ENCODE measurements at places on chromosomes 6 and 20.

- no peaks in the 10 kb centered on the region for H3K36me3 ChIP-seq
- H3K27ac ChIP-seq, result no peak overlapping the region
- H3K27me3 ChIP-seq, result peaks cover 32% of the 10 kb centered on the region
- peaks cover 22% of the 10 kb centered on the region for H3K4me1 ChIP-seq
These were observed 5.2 kb downstream of the TTLL9 start for GRCh38 chr20:31875671-31876070.

GRCh38 chr20:6654513-6655252 is 112.8 kb upstream of the BMP2 start:
- no peak overlapping the region for H3K27ac ChIP-seq
- no peak for DNase-seq
- no peaks in the 10 kb centered on the region for H3K27me3 ChIP-seq
- H3K36me3 ChIP-seq, result no peaks in the 10 kb centered on the region
- no peaks in the 10 kb centered on the region for H3K4me1 ChIP-seq

DNA sequence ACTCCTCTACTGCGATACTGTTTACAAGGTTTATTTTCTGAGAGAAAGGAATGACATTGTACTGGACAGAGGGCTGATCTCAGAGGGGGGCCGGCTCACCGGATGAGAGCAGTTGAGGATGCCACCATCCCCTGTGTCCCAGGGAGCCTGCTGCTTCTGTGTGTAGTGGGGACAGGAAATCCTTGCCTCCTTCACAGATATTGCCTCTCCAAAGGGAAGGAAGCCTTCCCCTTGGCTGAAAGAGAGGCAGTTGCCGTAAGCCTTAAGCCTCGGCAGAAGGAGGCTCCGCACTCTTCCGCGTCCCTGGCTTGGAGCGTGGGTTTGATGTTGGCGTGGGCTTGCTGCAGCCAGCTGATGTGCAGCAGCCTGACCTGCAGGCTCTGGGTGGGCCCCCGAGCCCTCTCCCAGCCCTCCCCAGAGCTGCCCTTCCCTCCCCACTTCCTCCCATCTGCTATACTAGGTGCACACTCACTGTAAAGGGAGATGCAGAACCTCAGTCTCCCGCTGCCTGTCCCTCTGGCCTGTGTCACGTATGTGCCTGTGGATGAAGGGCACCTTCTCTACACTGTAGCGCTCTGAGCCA is 45.7 kb upstream of the RPS6KA2 start:
- no peaks in the 10 kb centered on the region for H3K4me1 ChIP-seq
- H3K36me3 ChIP-seq, result no peaks in the 10 kb centered on the region
- H3K4me3 ChIP-seq, result no peak overlapping the region
- no peak overlapping the region for H3K27ac ChIP-seq
- peaks cover 13% of the 10 kb centered on the region for H3K27me3 ChIP-seq
- DNase-seq, result no peak

DNA sequence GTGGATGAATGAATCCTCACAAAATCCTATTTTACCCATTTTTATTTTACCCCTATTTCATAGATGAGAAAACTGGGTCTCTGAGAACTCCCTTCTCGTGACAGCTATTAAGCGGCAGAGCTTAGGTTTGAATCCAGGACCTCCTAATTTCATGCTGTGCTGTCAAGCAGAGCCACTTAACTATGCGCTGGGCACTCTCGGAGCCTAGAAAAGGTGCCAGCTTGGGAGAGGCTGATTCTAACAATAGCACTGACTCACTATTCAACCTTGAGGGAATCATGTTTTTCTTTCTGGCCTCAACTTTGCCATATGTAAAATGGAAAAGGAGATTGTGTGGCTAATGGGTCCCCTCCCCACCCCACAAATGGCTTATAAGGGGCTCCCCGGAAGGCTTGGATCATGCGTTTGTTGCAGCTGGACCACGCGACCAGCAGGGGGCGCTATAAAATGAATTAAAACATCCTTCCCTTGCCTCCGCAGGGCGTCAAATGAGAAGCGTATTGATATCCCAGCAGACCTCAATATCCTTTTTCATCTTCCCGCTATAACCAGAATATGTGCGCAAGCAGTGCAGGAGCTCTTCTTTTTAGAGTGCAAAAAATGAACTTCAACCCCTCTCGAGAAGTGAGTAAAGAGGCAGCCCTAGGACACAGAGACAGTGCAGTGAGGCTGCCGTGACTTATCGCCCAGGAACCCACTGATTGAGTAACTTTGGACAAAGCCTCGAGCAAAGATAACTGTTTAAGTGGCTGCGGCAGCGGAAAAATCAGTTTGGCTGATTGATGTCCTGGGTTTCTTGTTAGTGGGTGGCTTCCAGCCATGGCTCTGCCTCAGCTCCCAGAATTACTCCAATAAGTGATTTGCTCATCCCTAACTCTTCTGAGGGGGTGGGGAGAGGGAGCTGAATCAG is 12.8 kb upstream of the PDYN start:
- peaks cover 27% of the 10 kb centered on the region for H3K27me3 ChIP-seq
- peak; percentile 29 for DNase-seq
- H3K4me3 ChIP-seq, result no peak overlapping the region
- H3K27ac ChIP-seq, result no peak overlapping the region
- no peaks in the 10 kb centered on the region for H3K36me3 ChIP-seq
- no peaks in the 10 kb centered on the region for H3K4me1 ChIP-seq
